ENCODE measurements at places on chromosomes 5 and 9. TPM values are rescaled to one million over a fixed set of nuclear protein-coding genes. Genes with fewer than 3 reads are reported as not detected.

- DNase-seq, result no peak
Observed at GRCh38 chr5:153985498-153985897, 53.2 kb downstream of the FAM114A2 start.

- no peak for DNase-seq
Observed at GRCh38 chr5:124352312-124352711, 394.1 kb downstream of the ZNF608 start.

- no peak for DNase-seq
Observed at GRCh38 chr5:142860270-142860669, 90.1 kb downstream of the ARHGAP26 start.

DNA sequence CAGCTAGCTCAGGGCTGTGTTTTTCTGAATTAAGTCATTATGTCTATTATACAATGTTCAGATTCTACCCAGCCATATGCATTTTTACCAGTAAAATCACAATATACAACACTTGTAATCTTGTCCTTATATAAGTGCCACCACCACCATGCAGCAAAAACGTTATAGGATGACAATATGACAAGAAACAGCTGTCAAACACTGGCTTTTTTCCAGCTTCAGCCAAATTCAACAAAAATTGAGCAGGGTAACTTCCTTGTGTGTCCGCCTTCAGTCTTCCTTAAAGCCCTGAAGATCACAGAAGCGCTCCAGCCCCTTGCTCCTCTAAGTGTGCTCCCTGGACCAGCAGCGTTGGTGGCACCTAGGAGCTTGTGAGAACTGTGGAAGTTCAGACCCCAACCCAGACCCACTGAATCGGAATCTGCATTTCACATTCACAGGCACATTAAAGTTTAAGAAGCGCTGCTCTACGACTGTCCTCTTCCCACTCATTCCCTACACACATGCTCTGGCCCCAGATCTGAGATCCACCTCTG is 111.8 kb downstream of the LHFPL2 start:
- DNase-seq, result no peak

- DNase-seq, result peak; percentile 89
Observed at GRCh38 chr5:5340206-5340729, 82.2 kb upstream of the ICE1 start.

DNA sequence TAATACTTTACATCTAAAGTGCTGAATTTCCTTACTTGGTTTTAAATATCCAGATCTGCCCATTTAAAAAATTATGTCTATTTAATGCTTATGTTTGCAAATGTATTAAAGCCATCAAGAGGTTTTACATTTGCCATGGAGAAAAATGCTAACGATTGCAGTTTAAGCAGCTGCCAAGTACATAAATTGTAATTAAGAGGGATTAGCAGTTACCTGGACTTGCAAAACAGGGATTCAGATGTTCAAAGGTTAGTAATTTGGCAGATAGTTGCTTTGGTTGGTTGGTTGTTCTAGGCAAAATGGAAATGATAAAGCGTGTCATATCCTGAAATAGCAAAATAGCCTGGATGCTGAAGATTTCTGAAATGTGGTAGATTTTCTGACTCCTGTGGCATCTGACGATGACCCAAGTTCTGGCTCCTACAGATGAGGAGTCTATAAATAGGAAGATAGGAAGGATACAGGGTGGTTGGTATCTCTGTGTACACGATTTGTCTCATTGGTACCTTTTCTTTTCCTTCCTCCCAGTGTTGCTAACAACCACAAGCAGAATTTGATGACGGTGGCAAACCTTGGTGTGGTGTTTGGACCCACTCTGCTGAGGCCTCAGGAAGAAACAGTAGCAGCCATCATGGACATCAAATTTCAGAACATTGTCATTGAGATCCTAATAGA is 282.9 kb downstream of the NR3C1 start:
- DNase-seq, result no peak

GRCh38 chr5:150774145-150774544 is 4.4 kb upstream of the SMIM3 start:
- no peak for DNase-seq

- no peak for DNase-seq
Observed at GRCh38 chr9:130971294-130971849, 32.3 kb upstream of the FIBCD1 start.

DNA sequence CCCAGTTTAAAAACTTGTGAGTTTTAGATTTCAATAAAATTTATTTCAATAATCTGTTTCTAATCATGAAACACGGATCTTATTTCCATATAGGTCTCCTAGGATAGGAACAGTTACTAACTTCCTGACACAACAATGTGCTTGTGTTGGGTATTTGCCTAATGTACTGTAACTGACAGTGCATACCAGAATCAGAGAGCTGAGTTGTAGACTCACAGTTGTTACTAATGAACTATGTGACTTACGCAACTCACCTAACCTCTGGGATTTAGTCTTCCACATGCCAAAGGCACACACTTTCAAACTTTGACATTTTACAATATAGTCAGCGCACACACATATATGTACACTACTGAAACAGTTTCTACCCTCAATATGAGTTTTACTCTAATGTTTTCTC is 77.7 kb downstream of the HOMER1 start:
- DNase-seq, result no peak

DNA sequence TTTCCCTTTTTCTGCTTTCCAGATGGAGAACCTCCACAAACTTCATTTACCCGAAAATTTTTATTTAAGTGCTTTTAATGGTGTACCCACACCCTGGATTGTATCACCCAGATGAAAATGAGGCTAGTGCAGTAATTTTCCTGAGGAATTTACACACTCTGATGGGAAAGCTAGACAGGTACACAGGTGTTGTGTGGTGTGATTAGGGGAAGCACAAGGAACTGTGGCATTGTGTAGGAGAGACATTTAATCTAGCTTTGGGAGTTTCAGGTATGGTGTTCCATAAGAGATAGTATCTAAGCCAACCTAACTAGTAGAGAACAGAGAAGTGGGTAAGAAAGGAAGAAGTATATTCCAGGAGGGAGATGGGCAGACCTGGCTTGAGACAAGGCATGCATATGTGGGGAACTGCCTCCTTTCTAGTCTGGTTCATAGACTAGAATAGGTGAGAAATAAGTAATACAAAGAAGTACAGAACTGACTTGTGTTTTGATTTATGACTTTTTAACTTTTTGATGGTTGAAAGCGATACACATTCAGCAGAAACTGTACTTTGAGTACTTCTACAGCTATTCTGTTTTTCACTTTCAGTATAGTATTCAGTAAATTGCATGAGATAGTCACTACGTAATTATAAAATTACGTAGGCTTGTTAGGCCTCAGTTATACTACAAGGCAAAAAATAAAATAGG is 22.9 kb upstream of the ROPN1L start:
- no peak for DNase-seq

- no peak for DNase-seq
Observed at GRCh38 chr9:20722221-20722620, 38.2 kb downstream of the FOCAD start.

GRCh38 chr5:140219068-140219991 is 44.3 kb downstream of the CYSTM1 start:
- no peak for DNase-seq

DNA sequence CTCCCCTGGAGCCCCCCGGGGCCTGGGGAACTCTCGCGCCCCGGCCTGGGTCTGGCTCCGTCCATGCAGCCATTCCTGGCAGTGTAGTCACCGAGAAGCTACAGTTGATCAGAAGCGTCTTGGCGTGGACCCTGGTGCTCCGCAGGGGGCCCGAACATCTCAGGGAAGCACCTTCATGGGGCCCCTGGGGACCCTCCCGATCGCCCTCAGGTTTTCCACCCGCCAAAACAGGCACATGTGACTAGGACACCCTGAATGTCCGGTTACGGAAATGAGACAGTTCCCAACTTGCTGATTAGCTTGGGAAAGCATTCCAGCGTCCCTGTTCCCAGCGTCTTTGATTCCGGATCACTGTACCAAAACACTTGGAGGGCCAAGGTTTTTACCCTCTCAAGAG is 472 bp downstream of the FBXO4 start:
- peak; percentile 26 for DNase-seq

- DNase-seq, result no peak
Observed at GRCh38 chr5:15897656-15898055, 281.9 kb downstream of the MARCHF11 start.

- DNase-seq, result no peak
Observed at GRCh38 chr9:131582056-131582455, 36.7 kb downstream of the PRRT1B start.

DNA sequence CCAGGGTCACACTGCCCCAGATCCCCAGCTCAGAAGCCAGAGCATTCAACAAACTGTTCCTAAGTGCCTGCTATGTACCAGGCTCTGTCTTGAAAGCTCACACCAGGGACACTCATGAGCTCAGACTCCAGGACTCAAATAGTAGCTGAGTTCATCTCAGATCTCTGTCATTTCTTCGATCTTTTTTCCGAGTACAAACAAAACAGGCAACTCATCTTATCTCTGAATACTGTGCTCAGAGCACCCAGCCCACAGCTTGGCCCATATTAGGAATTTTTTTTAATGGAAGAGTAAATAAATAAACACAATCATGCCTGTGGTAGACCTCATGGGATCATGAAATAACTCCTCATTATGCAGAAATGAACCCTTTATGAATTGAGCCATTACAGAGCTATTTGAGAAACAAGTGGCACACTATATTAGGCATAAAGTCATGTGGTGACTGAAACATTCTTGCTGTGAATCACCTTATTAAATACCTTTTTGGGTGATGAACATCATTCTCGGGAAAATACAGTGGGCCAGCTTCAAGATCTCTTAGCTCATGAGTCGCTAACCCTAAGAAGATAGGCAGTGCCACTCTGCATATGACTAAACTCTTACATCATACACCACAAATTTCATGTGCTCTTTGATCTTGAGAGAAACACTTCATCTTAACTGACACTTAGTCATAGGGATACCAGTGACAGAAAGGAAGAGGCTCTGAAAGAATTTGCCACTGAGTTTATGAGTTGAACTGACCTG is 9.9 kb downstream of the SH3RF2 start:
- DNase-seq, result peak; percentile 87

DNA sequence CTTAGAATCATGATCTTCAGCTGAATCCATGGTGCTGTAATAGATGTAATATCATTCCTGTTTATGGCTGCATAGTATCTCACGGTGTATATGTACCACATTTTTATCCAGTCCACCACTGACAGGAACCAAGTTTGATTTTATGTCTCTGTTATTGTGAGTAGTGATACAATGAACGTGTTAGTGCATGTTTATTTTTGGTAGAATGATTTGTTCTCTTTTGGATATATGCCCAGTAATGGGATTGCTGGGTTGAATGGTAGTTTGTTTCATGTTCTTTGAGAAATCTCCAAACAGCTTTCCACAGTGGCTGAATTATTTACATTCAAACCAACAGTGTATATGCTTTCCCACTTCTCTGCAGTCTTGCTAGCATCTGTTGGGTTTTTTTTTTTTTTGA is 175.1 kb upstream of the CDH10 start:
- no peak for DNase-seq

DNA sequence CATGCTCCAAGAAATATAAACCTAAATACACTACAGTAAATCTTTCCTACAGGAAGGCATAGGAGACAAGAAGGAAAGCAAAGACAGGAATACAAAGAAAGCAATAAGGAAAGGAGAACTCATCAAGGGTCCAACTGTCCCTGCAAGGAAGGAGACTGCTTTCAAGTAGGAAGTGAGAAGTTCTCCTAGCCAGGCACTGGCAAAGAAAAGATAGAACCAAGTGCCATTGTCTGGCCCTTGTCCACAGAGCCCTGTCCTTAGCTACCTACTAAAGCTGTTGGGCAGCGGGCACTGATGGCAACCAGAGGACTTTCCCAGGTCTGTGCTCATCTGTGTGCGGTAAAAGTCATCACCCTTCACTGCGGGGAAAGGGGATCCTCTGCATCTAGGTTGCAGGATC is 108.2 kb downstream of the KLHL3 start:
- no peak for DNase-seq

Gene EGFLAM
- 53.0 TPM for total RNA-seq

Gene RNF180
- total RNA-seq, result 2.8 TPM

Gene SMU1
- total RNA-seq, result 18.2 TPM

Gene PTGR1
- 328 TPM for total RNA-seq

Gene CD74
- not detected for total RNA-seq

Gene SLC25A2
- not detected for total RNA-seq
